Activated T-cell treated with anti-CD3 and anti-CD28 coated beads, Interleukin-2, amount 50 U/mL, for 72 hours (primary cell): ENCODE measurements at places on chromosomes 4 and X. TPM values are rescaled to one million over a fixed set of nuclear protein-coding genes. Genes with fewer than 3 reads are reported as not detected.

XAGE2 gene
- not detected for total RNA-seq

CABS1 gene
- total RNA-seq: not detected

F8A2 gene
- total RNA-seq: not detected

GRCh38 chr4:159401226-159401712 is 298.4 kb downstream of the RAPGEF2 start:
- H3K36me3 ChIP-seq: no peaks in the 10 kb centered on the region
- H3K27ac ChIP-seq: no peak overlapping the region
- H3K27me3 ChIP-seq: peaks cover 25% of the 10 kb centered on the region
- DNase-seq: no peak

GRCh38 chr4:1404573-1405253 is 1.5 kb downstream of the NKX1-1 start:
- H3K36me3 ChIP-seq: no peaks in the 10 kb centered on the region
- H3K4me3 ChIP-seq: no peak overlapping the region
- H3K27ac ChIP-seq: no peak overlapping the region
- peaks cover 8% of the 10 kb centered on the region for H3K4me1 ChIP-seq
- H3K27me3 ChIP-seq: peaks cover 46% of the 10 kb centered on the region
- no peak for DNase-seq

DNA sequence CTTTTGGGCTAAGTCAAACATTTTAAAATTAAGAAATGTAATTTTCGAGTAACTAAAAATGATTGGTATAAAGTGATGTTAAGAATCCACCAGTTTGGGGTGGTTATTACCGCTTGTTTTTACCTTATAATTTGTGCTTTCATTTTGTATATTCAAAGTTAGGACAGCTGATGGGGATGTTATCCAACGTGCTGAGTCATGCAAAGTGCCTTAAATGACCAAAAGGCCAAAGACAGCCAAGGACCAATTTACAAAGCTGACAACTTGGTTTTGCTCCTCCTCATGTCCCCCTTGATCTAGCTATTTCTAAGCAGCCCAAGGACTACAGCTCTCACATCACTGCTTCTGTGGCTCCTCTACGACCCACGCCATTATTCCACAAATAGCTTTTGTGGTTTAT is 181.4 kb upstream of the PCDH7 start:
- no peaks in the 10 kb centered on the region for H3K27me3 ChIP-seq
- no peak overlapping the region for H3K27ac ChIP-seq
- H3K4me3 ChIP-seq: no peak overlapping the region
- no peaks in the 10 kb centered on the region for H3K36me3 ChIP-seq

DNA sequence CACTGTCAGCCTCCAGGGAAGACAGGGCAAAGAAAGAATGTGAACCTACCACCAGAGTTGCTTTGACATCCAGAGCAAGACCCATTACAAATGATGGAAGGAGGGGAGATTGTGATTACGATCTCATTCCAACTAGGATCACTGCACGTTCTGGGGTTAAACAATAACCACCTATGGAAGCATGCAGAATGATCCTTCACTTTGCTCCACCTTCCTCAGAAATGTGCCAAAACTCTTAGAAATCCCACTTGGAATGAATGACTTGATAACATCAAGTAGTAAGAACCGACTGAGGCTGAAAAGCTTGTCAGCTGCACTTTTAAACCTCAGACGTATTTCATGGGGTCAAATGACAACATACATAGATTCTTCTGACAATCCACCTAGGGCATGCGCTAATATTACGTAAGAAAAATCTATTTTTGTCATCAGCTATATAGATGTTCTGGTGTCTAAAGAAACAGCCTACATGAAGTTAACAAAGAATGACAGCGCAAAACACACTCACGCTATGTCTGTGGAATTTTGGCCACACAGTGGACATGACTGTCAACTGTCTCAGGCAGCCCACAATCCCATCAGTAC is 3.5 kb upstream of the STS start:
- H3K27ac ChIP-seq: no peak overlapping the region
- peaks cover 37% of the 10 kb centered on the region for H3K4me1 ChIP-seq
- DNase-seq: no peak
- H3K27me3 ChIP-seq: no peaks in the 10 kb centered on the region
- H3K36me3 ChIP-seq: no peaks in the 10 kb centered on the region

GRCh38 chr4:24655326-24655725 is 71.0 kb upstream of the DHX15 start:
- H3K27me3 ChIP-seq: peaks cover 14% of the 10 kb centered on the region
- no peaks in the 10 kb centered on the region for H3K4me1 ChIP-seq
- no peak overlapping the region for H3K4me3 ChIP-seq
- DNase-seq: no peak
- no peaks in the 10 kb centered on the region for H3K36me3 ChIP-seq
- no peak overlapping the region for H3K27ac ChIP-seq

GRCh38 chr4:3070709-3071500 is 3.4 kb downstream of the HTT-AS start:
- H3K27me3 ChIP-seq: no peaks in the 10 kb centered on the region
- H3K4me3 ChIP-seq: no peak overlapping the region
- H3K4me1 ChIP-seq: peaks cover 7% of the 10 kb centered on the region
- DNase-seq: no peak

ADGRG4 gene
- total RNA-seq: not detected

GRCh38 chr4:40305328-40306170 is 29.6 kb upstream of the CHRNA9 start:
- H3K4me3 ChIP-seq: peak overlapping the region; percentile 80
- peaks cover 85% of the 10 kb centered on the region for H3K4me1 ChIP-seq
- H3K36me3 ChIP-seq: peaks cover 7% of the 10 kb centered on the region
- DNase-seq: peak; percentile 65
- H3K27ac ChIP-seq: peak overlapping the region; percentile 79

IQCM gene
- total RNA-seq: not detected

DNA sequence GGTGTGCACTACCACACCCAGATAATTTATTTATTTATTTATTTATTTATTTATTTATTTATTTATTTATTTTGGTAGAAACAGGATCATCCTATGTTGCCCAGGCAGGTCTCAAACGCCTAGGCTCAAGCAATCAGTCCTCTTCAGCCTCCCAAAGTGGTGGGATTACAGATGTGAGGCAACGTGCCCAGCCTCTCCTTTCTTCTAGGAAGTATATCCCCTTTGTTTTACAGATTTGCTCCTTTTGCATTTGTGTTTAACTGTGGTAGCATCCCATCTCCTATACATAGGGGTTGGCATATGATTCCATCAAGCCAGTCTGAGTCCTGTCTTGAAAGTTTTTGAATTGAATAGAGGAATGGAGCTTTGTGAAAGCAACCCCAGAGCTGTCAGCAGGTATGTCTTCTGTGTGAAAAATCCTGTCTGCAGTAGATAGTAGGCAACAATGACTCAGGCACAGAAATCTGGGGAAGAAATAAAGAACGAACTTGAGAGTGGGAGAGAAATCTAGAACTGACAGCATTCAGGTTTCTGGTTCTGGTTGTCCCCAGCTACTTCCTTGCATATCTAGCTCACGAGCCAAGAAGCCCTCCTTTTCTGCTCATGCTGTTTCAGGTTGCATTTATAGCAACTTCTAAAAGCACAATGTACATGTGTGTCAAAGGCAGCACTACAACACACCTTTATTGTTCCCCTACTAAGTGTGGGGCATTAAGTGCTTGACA is 113.7 kb upstream of the LSM6 start:
- H3K27me3 ChIP-seq: peaks cover 36% of the 10 kb centered on the region
- H3K4me3 ChIP-seq: no peak overlapping the region
- DNase-seq: no peak
- H3K4me1 ChIP-seq: peaks cover 6% of the 10 kb centered on the region

- H3K4me3 ChIP-seq: peak overlapping the region; percentile 72
- H3K27me3 ChIP-seq: peaks cover 54% of the 10 kb centered on the region
Observed at GRCh38 chrX:132676561-132677186, 187.8 kb upstream of the MBNL3 start.

GRCh38 chr4:125704726-125705125 is 390.0 kb downstream of the FAT4 start:
- H3K4me3 ChIP-seq: no peak overlapping the region
- no peak for DNase-seq
- no peaks in the 10 kb centered on the region for H3K36me3 ChIP-seq
- no peak overlapping the region for H3K27ac ChIP-seq

RBMXL3 gene
- not detected for total RNA-seq

- no peak within 1 kb of the TSS for H3K27ac ChIP-seq
- H3K36me3 ChIP-seq: peaks cover 2% of the 10 kb centered on the region
- H3K4me1 ChIP-seq: peaks cover 16% of the 10 kb centered on the region
- peak within 1 kb of the TSS; percentile 90 for H3K4me3 ChIP-seq
- peaks cover 64% of the 10 kb centered on the region for H3K27me3 ChIP-seq
Observed at GRCh38 chr4:109302361-109303139, at the start of gene COL25A1. TSS of gene COL25A1 (minus strand) at chr4:109302658.

MFAP3L gene
- total RNA-seq: 1.7 TPM

GRCh38 chrX:19650996-19651395 is 135.7 kb upstream of the MAP3K15 start:
- H3K27me3 ChIP-seq: peaks cover 11% of the 10 kb centered on the region
- no peak overlapping the region for H3K27ac ChIP-seq
- H3K4me3 ChIP-seq: no peak overlapping the region
- H3K4me1 ChIP-seq: peaks cover 46% of the 10 kb centered on the region

DNA sequence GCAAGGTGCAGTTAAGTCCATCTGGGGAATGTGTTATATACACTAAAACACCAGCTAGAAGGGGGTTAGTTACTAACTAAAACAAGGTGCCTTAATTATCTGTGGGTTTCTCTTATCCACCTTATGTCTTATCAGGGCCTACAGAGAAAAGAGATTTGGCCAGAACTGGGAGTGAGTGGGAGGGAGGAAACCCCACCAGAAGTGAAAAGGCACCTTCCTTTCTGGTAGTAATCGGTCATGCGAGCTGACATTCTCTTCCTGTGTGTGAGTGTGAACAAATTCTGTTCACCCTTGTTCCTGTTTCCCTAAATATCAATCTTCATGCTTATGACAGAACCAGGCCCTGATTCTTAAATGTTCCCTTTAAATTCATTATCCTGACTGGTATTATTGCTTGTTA is 43.5 kb downstream of the SRPX2 start:
- DNase-seq: no peak
- no peak overlapping the region for H3K4me3 ChIP-seq
- H3K4me1 ChIP-seq: peaks cover 14% of the 10 kb centered on the region
- no peak overlapping the region for H3K27ac ChIP-seq

- no peaks in the 10 kb centered on the region for H3K4me1 ChIP-seq
- no peak for DNase-seq
- H3K27me3 ChIP-seq: no peaks in the 10 kb centered on the region
- H3K4me3 ChIP-seq: no peak overlapping the region
- no peaks in the 10 kb centered on the region for H3K36me3 ChIP-seq
Observed at GRCh38 chr4:7206911-7207567, 14.7 kb downstream of the SORCS2 start.

SMARCAD1 gene
- total RNA-seq: 33.6 TPM

DNA sequence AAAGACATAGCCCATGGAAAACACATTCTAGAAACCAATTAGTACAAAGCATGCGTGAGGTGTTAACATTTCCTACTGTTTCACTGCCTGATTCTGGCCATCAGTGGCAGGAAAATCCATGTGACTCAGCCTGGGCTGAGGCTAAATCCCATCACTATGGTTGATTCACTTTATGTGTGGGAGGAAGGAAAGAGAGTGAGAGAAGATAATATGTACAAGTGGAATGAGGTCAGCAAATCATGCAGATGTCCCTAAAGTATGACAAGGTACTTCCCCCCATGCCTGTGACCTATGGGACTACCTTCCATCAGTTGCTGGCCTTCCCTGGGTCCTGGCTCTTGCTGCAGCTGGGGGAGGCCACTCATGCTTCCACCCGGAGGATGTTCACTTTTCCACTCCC is 64.2 kb upstream of the MAP3K15 start:
- peaks cover 45% of the 10 kb centered on the region for H3K4me1 ChIP-seq
- H3K27ac ChIP-seq: no peak overlapping the region
- H3K27me3 ChIP-seq: peaks cover 6% of the 10 kb centered on the region
- DNase-seq: no peak

IL2RG gene
- total RNA-seq: 348 TPM

DNA sequence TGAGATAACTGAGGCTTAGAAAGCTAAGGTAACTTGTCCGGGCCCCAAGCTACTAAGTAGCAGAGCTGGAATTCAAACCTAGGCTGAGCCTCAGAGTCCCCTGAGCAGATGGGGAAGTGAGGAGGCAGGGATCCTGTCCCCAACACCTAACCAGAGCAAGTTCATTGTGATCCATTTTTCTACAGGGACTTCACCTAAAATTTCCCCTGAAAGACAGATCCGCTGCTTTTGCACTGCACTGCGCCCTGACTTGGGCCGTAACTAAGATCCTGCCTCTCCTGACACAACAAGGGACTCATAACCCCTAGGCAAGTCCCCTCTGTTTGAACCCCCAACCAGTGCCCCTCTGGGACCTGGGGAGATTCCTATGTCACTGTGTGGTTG is 25.6 kb upstream of the MTM1 start:
- no peak overlapping the region for H3K27ac ChIP-seq
- H3K4me3 ChIP-seq: no peak overlapping the region
- H3K36me3 ChIP-seq: no peaks in the 10 kb centered on the region
- DNase-seq: no peak

GRCh38 chr4:126004941-126005340 is 690.2 kb downstream of the FAT4 start:
- H3K4me3 ChIP-seq: no peak overlapping the region
- no peak for DNase-seq
- no peaks in the 10 kb centered on the region for H3K4me1 ChIP-seq

- H3K27ac ChIP-seq: no peak overlapping the region
- peaks cover 30% of the 10 kb centered on the region for H3K27me3 ChIP-seq
- H3K4me3 ChIP-seq: no peak overlapping the region
- no peak for DNase-seq
- H3K36me3 ChIP-seq: peaks cover 13% of the 10 kb centered on the region
- H3K4me1 ChIP-seq: no peaks in the 10 kb centered on the region
Observed at GRCh38 chrX:65811558-65812228, 144.2 kb downstream of the MSN start.

DNA sequence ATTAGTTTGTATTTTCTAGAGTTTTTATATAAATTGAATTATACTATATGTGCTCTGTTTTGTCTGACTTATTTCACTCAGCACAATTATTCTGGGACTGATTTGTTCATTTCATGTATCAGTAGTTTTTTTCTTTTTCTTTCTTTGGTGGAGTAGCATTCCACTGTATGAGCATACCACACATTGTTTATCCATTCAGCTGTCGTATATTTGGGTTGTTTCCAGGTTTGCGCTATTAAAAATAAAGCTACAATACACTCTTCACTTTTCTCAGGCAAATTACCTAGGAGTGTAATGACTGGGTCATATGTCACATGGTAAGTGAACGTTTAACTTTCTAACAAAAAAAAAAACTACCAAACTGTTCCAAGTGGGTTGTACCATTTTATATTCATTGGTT is 9.6 kb upstream of the OTUD4 start:
- no peaks in the 10 kb centered on the region for H3K4me1 ChIP-seq
- no peak overlapping the region for H3K4me3 ChIP-seq
- H3K36me3 ChIP-seq: no peaks in the 10 kb centered on the region
- H3K27me3 ChIP-seq: peaks cover 11% of the 10 kb centered on the region

- no peak for DNase-seq
- peaks cover 25% of the 10 kb centered on the region for H3K27me3 ChIP-seq
- no peaks in the 10 kb centered on the region for H3K4me1 ChIP-seq
- no peak overlapping the region for H3K4me3 ChIP-seq
Observed at GRCh38 chrX:18003876-18004275, 142.8 kb upstream of the RAI2 start.

FNIP2 gene
- total RNA-seq: 20.1 TPM

KLHL34 gene
- 0.94 TPM for total RNA-seq

FDCSP gene
- total RNA-seq: not detected

GRCh38 chr4:84632092-84632491 is 49.2 kb downstream of the CDS1 start:
- peaks cover 8% of the 10 kb centered on the region for H3K27me3 ChIP-seq
- H3K27ac ChIP-seq: no peak overlapping the region
- DNase-seq: no peak
- no peaks in the 10 kb centered on the region for H3K36me3 ChIP-seq
- H3K4me3 ChIP-seq: no peak overlapping the region

MBNL3 gene
- 18.6 TPM for total RNA-seq
